Activated naive CD4-positive, alpha-beta T cell (primary cell): ENCODE measurements at places on chromosomes 2 and 18.

- no peak for DNase-seq
Observed at GRCh38 chr2:112024231-112024630, 30.8 kb upstream of the TMEM87B start.

DNA sequence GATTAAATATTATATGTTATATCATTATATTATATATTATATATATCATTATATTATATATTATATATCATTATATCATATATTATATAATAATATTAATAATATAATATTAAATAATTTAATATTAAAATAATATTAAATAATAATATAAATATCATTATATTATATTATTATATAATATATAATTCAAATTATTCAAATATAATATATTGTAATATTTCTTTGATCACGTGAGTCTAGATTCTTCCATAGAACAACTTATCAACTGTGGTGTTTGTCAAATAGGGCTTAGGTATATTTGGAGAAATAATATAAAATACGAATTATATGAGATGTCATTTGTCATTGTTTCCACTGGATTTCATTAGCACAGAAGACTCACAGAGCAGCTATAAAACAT, 77.3 kb downstream of the SPHKAP start:
- DNase-seq, result no peak

DNA sequence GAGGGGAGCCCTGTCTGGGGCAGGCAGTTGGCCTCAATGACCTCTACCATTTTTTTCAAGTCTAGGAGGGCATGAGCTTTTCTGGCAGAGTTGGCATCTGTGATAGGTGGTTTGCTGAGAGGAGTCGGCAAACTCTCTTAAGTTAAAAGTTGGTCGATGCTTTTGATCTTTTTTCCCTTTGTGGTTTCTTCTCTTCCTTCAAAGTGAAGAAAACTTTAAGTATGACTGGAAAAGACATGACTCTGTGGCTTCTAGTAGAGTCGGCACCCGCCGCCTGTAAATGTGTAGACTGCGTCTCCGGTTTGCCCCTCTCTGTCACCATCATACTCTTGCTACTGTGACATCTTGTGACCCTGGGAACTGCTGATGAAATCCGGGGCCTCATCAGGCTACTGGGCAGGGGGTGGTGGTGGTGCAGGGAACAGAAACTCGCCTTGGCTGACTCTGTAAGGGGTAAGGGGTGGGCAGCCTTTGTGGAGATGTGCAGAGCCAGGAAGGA, 21.1 kb downstream of the INPP5D start:
- DNase-seq, result no peak

GRCh38 chr2:96249654-96250053, 16.1 kb downstream of the TMEM127 start:
- DNase-seq, result no peak
